NCI-H2029 (cell line): ENCODE measurements at places on chromosomes 12 and 14.

GRCh38 chr12:49973361-49973830 lies 649 bp downstream of the AQP6 start:
- no peak for DNase-seq

DNA sequence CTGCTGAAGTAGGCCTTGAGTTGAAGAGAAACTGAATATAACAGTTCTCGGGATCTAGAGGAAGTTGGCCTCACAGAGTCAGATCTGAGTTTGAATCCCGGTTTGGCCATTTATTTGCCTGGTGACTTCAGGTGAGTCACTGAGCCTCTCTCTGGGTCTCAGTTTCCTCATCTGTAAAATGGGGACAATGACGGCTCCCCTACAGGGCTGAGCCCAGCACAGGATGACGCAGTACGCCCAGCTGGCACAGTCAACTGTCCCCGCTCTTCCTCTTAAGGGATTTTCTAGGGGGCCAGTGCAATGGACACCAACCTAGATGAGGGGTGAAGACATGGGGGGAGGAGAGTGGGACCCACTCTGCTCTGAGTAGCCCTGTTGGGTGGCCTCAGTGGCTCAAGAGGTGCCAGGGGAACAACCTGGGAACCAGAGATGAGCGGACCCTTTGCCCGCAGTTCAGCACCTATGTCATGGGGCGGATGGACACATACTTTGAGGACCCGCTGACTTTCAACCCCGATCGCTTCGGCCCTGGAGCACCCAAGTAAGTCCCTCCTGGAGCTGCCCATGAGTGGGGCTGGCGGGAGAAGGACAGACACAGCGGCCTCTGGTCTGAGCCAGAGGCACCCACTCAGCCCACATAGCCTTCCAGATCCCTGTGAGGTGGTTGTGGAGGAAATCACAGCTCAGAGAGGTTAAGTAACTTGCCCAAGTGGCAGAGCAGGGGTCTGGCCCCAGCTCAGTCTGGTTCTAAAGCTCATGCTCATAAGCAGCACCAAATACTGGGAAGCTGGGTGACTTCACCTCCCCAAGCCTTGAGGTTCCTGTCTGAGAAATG lies 41.1 kb downstream of the CYP46A1 start:
- DNase-seq, result no peak

DNA sequence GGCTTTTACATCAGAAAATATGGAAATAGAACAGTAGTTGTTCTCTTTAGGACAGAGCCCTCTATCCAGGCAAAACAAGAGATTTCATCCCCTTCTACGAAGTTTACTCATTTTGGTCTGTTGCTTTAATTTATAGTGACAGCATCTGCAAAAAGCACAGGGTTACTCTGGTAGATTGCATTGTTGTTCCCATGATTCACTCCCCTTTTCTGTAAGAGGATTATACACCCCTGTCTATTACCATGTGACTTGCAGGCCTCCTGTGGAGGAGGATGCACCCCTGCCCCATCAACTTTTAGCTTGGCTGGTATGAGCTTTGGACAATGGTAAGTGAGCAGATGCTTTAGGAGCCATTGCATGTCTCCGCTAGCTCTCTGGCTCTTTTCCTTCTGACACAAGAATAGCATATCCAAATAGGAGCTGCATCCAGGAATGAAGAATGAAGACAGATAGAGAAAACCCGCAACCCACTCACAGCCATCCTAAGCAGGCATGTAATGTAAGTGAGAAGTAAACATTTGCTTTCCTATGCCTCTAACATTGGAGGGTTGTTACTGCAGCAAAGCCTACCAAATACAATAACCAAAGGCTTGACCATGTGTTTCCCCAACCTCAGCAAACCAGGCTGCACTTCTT lies 304.2 kb downstream of the AKAP6 start:
- DNase-seq, result no peak

GRCh38 chr14:64992328-64992885 lies 5.7 kb downstream of the FNTB start:
- DNase-seq, result no peak

GRCh38 chr14:29652571-29652970 lies 275.1 kb downstream of the PRKD1 start:
- no peak for DNase-seq

DNA sequence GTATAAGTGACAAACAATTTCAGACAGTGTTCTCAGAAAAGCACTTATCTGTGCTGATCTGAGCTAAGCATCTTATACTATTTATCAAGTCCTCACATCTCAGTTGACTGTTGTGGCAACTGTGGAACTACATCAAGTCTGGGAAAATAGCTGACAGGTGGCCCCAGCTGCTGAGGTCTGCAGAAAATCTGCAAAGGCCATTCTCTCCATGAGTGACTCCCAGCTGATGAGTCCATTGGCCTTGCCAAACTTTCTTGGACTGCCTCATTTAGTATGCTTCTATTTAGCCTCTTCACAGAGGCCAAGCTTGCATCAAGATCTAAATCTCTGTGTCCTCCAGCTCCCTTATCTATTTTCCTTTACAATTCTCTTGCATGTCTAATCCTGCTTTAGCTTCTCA lies 174.5 kb upstream of the RBM19 start:
- no peak for DNase-seq

GRCh38 chr12:105445649-105446048 lies 115.2 kb downstream of the C12orf75 start:
- DNase-seq, result no peak
